ENCODE measurements at places on chromosomes 6 and 20. TPM values are rescaled to one million over a fixed set of nuclear protein-coding genes. Genes with fewer than 3 reads are reported as not detected.

ACOT8 gene
- 21.0 TPM for total RNA-seq

ID1 gene
- total RNA-seq, result 1.6 TPM

IP6K3 gene
- total RNA-seq, result not detected

DTNBP1 gene
- total RNA-seq, result 17.2 TPM

MRPL18 gene
- total RNA-seq, result 101 TPM

TTLL9 gene
- total RNA-seq, result not detected

RSPH3 gene
- total RNA-seq, result 1.7 TPM
